ENCODE measurements at places on chromosomes 2 and 18.
A peak's percentile ranks its signal among the peaks of the same experiment; 100 is the strongest.

GRCh38 chr2:110744429-110744828 lies 12.1 kb downstream of the ACOXL start:
- DNase-seq = no peak

DNA sequence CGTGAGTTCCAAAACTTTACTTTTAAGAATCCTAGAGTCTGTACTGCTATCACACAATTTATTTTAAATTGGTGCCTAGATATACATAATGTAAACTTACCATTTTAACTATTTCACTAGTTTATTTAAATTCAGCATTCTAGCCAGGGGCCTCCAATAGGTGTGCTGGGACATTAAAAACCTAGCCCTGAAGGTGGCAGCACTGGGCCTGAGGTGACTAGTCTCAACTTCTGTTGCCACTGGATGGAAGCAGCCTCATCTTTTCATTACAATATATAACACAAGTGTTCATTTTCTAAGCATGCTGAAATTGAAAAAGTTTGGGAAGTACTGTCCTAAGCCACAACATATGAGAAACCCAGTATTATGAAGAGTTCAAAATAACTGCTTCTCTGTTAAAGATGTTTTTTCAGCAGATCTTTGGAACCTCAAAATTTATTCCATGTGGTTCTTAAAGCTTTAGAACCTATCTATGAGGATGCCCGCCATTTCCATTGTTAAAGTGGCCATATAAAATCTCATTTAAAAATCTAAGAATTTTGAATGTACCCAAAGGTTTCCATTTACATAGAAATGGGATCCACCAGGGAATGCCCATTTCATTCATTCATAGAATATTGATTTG lies 2.9 kb upstream of the RBBP8 start:
- no peak for DNase-seq

DNA sequence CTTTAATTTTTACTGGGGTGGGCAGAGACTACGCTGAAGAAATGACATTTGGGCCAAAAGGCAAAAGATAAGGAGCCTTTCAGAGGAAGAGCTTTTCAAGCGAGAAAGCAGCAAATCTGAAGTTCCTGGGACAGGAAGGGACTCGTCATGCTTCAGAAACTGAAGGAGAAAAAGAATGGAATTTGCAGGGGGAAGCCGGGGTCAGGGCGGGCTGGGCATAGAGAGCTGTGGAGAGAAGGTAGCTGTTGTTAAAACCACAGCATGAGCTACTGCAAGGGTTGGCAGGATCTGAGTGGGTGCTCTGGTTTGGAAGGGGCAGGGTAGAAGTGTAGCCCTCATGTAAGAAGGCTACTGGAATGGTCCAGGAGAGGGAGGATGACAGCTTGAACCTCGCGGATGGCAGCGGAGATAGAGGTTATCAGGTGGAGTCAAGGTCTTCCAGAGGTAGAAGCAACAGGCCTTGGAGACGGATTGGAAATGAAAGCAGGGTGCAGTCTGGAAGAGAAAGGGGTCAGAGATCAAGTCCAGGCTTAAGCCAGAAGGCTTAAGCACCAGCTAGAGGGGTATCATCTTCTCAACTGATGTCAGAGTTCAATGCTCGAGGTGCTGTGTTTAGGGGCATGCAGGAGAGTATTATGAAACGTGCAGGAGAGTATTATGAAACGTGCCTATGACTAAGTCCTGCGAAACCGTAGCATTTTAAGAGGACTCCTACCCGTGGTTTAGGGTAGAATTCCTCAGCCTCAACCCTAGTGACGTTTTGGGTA lies 18.9 kb downstream of the ATP8B1 start:
- no peak for DNase-seq

GRCh38 chr18:26556573-26556972 lies 8.2 kb upstream of the KCTD1 start:
- DNase-seq = no peak

GRCh38 chr18:74194691-74195090 lies 46.4 kb downstream of the TIMM21 start:
- no peak for DNase-seq

DNA sequence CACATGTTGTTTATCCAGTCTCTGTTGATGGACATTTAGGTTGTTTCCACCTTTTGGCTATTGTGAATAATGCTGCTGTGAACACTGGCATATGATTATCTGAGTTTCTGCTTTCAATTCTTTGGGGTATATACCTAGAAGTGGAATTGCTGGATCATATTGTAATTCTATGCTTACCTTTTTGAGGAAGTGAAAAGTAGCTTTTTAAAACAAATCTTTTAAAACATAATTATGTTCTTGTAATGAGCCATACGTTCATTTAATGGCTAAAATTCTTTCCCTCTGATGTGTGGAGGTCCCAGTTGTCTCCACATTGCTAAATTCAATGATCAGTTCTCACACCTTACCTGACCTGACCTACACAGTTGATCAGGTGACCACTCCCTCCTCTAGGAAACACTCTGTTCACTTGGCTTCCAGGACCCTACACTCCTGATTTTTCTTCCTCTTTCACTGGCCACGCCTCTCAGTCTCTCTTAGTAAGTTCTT lies 27.8 kb upstream of the SERTAD2 start:
- no peak for DNase-seq

GRCh38 chr18:7678389-7678788 lies 111.3 kb downstream of the PTPRM start:
- DNase-seq = no peak

- DNase-seq = no peak
Observed at GRCh38 chr2:42545841-42546390, 22.5 kb upstream of the MTA3 start.

DNA sequence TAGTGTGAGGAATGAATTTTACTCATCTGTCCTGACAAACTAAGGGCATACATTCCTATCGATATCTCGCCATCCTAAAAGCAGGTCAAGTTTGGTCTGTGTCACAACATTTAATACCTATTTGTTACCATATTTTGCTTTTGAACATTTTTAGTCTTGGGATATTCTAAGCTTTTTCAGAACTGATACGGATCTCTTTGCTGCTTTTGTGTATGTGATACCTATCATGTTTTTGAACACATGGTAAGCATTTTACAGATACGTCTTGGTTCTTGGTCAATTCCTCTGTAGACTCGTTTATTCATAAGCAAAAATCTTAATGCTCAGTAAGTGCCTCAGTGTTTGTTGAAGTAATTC lies 592 bp downstream of the ZNF397 start:
- no peak for DNase-seq

GRCh38 chr2:231399853-231400680 lies 4.6 kb downstream of the B3GNT7 start:
- no peak for DNase-seq

DNA sequence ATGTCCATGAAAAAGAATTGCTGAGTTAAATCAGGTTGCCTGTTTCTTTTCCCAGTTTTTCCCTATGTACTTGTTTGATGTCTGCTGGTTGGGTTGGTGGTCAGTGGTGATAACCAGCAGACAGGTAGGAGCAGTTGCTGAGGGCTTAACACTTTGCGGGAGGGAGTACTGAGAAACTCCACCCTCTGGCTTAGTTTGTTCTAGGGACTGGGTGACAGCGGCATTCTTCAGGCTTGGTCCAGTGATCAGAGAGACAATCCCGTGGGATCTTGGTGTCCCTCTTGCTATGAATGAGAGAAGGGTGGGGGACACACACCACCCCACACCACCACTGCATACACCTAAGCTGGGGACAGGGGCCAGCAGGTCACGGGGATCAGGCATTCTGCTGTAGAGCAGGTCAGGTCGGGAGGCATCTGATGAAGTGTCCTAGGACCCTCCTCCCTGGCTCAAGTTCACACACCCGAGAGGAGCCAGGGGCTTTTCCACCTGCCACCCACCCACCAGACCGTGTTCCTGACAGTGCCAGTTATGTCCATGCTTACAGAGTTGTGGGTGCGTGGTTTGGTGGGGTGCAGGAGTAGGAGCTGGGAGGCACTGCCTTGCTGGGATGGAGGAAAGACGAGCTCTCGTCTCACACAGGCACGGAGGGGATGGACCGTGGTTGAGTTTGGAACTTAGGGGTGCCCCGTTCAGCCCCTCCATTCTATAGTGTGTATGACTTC lies 21.3 kb upstream of the ALLC start:
- DNase-seq = no peak

GRCh38 chr2:166944909-166945308 lies 56.6 kb downstream of the XIRP2 start:
- no peak for DNase-seq

- DNase-seq = no peak
Observed at GRCh38 chr18:24373328-24373727, 24.3 kb downstream of the OSBPL1A start.

DNA sequence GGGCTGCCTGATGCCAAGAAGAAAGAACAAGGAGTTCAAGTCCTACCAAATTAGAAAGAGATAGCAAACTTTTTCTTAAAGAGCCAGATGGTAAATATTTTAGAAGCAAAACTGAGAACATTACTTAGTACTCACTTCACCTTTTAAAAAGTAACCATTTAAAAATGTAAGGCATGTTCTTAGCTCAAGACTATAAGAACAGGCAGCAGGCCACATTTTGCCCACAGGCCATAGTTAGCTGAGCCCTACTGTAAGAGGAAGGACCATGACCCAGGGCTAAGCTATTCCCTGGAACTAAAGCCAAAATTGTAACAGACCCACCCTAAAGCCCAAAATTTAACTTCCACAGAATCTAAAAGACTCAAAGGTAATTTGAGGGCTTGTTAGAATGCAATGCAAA lies 31.3 kb downstream of the USP40 start:
- no peak for DNase-seq

DNA sequence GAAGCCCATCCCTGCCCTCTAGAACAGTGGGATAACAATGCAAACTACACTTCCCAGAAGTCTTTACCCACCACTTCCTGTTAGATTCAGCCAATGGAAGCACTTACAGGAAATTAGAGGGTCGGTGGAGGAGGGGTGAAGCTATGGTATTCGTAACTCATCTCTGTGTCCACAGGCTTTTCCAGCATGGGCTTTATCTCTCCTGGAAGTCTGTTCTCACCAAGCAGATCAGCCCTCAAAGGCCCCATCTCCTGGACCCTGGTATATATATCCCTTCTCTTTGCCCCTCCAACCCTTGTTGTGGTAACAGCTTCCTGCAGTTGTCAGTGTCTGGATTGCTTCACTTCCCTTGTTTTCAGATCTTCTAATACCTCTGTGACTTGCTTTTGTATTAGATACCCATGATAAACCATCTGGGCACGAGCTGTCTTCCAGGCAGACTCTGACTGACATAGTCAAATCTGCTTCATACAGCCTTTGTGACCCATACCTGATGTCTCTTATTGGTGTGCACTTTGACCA lies 475.0 kb upstream of the POU3F3 start:
- DNase-seq = peak; percentile 23

DNA sequence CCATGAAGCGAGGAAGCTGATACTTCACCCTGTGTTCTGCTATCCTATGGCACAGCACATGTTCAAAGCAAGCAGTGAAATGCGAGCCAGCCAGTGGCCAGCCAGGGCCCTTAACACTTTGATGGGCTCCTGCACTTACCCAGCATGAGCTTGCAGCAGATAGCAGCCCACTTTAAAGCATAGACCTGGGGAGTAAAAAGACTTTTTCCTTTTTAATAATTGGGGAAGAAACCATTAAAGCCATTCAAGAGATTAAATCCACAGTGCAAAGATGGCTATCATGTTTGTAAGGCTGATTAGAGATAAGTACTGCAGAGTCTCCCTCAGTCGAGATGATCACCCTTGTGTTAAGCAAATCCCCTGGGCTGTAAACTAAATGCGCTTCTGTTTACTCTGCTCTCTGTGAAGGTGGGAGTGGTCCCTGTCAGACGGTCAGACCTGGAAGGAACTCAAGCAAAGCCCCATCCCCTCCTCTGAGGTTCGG lies 15.7 kb downstream of the CCBE1 start:
- DNase-seq = no peak

GRCh38 chr2:49403637-49404036 lies 249.3 kb upstream of the FSHR start:
- no peak for DNase-seq

DNA sequence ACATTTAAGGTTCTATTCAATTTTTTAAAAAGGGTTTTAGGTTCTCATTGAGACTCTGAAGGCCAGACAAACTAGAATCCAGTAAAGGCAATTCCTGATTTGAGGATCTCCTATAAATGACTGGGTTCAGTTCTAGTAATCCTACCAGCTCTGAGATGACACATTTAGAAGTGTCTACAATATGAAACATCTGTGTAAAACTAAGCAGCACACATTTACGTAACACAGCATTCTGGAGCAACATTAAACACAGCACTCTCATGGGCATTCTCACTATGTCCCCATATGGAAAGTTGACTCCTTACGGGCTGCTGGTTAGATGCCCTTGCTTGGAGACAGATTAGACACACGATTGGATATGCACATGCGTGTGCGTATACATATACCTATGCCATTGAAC lies 114.4 kb downstream of the ZNF385B start:
- DNase-seq = no peak

- peak; percentile 2 for DNase-seq
Observed at GRCh38 chr2:2662037-2662846, 331.2 kb upstream of the MYT1L start.

- no peak for DNase-seq
Observed at GRCh38 chr2:147909178-147909577, 64.3 kb downstream of the ACVR2A start.

DNA sequence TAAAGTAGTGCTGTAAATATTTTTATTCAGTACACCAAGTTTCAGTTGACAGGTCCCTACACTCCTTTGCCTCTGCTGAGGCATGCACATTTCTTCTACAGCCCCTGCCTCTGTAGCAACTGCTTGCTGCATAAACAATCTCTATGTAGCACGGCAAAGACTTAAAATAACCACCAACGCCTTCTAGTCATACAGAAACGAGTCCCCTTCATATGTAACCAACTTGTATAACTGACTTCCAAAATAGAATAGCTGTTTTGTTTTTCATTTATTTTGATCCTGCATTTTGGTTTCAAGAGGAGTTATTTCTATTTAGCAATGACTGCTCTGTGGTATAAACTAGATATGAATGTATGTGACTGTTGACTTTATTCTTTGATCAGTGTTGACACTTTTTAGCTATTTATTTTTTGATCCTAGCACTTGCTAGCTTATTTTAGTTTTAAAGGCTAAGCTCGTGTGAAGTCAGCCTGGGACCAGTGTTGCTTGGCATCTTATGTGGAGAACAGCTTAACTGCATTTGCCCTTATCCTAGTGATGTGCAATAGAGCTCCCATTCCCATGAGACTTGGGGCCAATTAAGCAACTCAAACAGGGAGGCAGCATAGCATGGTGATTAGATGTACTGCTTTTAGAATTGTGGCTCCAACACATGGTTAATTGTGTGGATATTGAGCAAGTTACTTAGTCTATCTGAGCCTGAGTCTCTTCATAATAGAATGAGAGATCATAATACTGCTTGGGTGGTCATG lies 79.6 kb downstream of the HRH4 start:
- no peak for DNase-seq

- no peak for DNase-seq
Observed at GRCh38 chr2:19478409-19478808, 120.0 kb upstream of the OSR1 start.
